Neural crest cell (in vitro differentiated cells): ENCODE measurements at places on chromosomes 5 and 9.
A peak's percentile ranks its signal among the peaks of the same experiment; 100 is the strongest.

- DNase-seq, result no peak
Measured at GRCh38 chr5:130541617-130542221, 623.3 kb downstream of the HINT1 start.

DNA sequence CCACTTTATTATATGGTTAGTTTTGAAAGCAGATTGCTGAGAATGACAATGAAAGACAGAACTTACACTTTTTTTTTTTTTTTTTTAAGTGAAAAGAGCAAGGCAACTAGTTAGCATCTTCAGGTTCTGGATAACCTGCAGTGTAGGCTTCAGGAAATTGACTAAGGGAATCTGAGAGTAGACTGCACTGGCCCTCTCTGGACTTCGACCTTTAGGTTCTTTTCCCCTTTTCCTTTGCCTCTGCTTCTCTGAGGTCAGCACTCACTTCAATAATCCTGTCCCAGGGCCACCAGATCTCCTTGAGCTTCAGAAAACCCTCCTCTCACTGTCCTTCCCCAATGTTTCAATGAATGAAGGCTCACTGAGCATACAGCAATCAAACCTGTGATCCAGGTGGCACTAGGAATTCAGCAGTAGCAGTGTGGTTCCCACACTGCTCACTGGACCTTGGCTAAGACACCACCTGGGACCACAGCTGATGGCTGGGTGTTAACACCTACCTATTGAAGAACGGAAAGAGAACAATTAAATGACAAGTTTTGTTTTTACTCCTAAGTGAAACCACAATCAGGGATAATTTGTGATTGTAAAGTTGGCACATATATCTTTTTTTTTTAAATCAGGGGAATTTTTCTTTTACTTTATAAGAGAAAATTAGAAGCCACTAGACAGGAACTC, 85.8 kb upstream of the IL6ST start:
- DNase-seq, result no peak

- DNase-seq, result peak; percentile 89
Measured at GRCh38 chr5:132293992-132294727, at the start of gene SLC22A4. SLC22A4 (plus strand) TSS chr5:132294394; CDS start chr5:132294617, 223 bp downstream.

DNA sequence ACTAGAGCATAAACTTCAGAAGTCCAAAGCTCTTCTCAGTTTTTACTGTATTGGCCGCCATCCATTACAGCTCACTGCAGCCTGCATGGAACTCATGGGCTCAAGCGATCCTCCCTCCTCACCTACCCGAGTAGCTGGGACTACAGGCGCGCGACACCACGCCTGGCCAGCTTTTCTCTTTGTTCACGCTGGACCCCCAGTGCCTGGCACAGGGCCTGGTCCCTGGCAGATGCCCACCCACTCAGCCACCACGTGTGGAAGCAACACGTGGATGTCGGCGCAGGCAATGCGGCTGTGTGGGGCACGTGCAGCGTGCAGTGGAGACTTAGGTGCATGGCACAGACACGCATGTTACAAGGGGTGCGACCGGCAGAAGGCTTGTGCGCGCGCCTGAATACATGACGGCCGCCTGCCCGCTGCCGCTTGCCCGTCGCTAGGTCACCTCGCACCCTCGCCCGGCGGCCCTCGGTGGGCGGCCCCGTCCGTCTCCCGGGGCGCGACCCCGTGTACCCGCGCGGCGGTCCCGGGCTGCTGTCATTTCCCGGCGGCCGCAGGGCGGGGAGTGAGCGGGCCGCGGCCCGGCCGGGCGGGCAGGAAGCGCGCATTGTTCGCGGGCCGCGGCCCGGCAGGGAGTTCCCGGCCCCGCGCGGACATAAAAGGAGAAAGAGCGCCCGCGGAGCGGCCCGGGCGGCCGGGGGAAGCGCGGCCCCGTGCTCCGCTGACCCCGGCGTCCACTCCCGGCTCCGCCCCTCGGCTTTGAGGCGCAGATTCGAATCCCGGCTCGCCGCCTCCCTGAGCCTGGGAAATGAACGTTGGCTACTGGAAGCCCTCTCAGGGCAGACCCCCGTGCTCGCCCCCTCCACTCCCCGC, 24.1 kb upstream of the PTGS1 start:
- peak; percentile 43 for DNase-seq

GRCh38 chr5:65912311-65912710, 14.1 kb upstream of the ERBIN start:
- no peak for DNase-seq
